ENCODE measurements at places on chromosomes 16 and 17. TPM values are rescaled to one million over a fixed set of nuclear protein-coding genes. Genes with fewer than 3 reads are reported as not detected.
A peak's percentile ranks its signal among the peaks of the same experiment; 100 is the strongest.

TP53I13 gene
- 34.1 TPM for total RNA-seq

ARHGDIG gene
- 2.3 TPM for total RNA-seq

HOXB6 gene
- 24.9 TPM for total RNA-seq

MT3 gene
- total RNA-seq = not detected

PYY gene
- 0.98 TPM for total RNA-seq

AATK gene
- total RNA-seq = 0.98 TPM

DNA sequence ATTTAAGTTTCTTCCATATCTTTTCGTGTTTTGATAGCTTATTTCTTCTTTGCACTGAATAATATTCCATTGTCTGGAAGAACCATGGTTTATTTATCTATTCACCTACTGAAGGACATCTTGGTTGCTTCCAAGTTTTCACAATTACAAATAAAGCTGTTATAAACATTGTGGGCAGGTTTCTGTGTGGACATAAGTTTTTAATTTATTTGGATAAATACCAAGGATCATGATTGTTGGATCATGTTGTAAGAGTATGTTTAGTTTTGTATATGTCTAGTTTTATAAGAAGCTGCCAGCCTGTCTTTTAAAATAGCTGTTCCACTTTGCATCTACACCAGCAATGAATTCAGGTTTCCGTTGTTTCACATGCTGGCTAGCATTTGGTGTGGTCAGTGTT lies 339.4 kb downstream of the CDH11 start:
- no peak for DNase-seq

DNA sequence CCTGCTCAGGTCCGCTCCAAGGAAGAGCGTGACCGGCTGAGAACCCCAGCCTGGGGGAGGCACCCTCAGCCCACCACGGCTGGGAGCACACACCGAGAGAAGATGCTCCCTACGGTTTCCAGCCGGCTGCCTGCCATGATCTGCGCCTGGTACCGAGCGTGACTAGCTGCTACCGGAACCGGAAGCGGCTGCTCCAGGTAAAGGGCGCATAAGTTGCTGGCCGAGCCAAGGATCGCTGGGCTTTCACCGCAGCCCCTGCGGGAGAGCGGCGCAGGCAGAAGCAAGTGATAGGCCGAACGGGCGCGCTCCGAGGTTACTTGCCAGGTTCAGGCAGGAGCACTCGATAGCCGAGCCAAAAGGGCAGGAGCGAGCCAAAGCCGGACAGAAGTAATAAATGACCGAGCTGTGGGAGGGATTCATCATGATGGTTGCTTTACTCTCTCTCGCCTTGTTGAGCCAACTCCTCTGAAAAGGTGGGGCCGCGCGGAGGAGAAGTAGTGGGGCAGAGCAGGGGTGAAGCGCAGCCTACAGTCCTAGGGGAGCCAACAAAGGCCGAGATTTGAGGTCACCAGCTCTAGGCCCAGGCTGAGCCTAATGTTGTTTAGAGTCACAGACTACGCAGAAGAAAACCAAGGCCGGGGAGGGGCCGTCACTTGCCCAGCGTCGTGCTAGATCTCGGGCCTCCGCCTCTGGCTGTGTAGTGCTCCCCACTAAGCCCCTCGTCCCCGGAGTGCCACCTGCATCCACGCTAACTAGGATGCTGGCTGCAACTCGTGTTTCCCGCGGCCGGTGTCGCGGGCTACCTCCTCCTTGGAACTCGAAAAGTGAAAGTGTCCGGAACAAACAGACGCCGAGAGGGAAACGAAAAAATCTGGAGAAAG lies at the start of gene MRPS23:
TSS of gene MRPS23 (minus strand) at position 171 of the 881 bp plus-strand sequence. CDS start at position 137, 34 bp downstream.
- DNase-seq = peak; percentile 98

DNA sequence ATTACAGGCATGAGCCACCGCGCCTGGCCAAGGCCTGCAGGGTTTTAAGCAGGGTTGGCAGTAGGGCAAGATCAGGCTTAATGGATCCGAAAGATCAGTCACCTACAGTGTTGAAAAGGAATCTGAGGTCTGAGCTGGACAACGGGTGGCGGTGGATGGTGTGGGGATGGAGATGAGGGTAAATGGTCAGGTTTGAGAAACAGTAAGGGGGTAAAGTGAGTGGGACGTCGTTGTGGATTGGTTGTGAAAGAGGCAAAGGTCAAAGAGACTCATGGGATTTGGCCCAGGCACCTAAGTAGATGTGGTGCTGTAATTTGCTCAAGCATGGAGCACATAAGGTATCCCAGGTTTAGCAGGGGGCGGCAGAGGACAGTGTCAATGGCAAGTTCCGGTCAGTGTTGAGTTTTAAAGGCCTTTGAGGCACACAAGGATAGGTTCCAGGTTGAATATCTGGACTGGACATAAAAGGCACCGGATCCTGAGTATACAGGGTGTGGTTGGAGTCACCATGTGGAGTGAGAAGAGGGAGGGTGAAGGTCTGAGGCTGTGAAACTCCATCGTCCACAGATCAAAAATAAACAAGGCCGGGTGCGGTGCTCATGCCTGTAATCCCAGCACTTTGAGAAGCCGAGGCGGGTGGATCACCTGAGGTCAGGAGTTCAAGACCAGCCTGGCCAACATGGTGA lies 1.1 kb upstream of the SLC16A5 start:
- no peak for DNase-seq

- no peak for DNase-seq
Measured at GRCh38 chr17:20173091-20173490, 163.9 kb downstream of the SPECC1 start.

GRCh38 chr16:70579248-70579647 lies 55.6 kb downstream of the SF3B3 start:
- no peak for DNase-seq

- DNase-seq = no peak
Measured at GRCh38 chr16:58651965-58652348, 22.3 kb upstream of the CNOT1 start.

- DNase-seq = no peak
Measured at GRCh38 chr16:81457326-81458133, 12.9 kb downstream of the CMIP start.

- DNase-seq = no peak
Measured at GRCh38 chr17:2723505-2723996, 12.0 kb upstream of the CLUH start.

GRCh38 chr17:29640981-29641642 lies 18.4 kb upstream of the CORO6 start:
- DNase-seq = no peak

Data from breast epithelium (tissue), 4 donors.